ENCODE measurements at places on chromosomes 3 and 15. TPM values are rescaled to one million over a fixed set of nuclear protein-coding genes. Genes with fewer than 3 reads are reported as not detected.

CA12 gene
- total RNA-seq: 133 TPM

GJD2 gene
- not detected for total RNA-seq

CHAC1 gene
- total RNA-seq: 1.8 TPM

TTLL13 gene
- total RNA-seq: not detected

RBP2 gene
- total RNA-seq: not detected

MED12L gene
- total RNA-seq: 0.37 TPM

SUSD5 gene
- 2.9 TPM for total RNA-seq

APBA2 gene
- 2.3 TPM for total RNA-seq

All from subcutaneous preadipocyte (primary cell).